ENCODE measurements at places on chromosomes 12 and 14. TPM values are rescaled to one million over a fixed set of nuclear protein-coding genes. Genes with fewer than 3 reads are reported as not detected.
A peak's percentile ranks its signal among the peaks of the same experiment; 100 is the strongest.

Gene DCAF5
- polyA plus RNA-seq: 22.5 TPM

Gene METTL25
- 4.1 TPM for polyA plus RNA-seq

DNA sequence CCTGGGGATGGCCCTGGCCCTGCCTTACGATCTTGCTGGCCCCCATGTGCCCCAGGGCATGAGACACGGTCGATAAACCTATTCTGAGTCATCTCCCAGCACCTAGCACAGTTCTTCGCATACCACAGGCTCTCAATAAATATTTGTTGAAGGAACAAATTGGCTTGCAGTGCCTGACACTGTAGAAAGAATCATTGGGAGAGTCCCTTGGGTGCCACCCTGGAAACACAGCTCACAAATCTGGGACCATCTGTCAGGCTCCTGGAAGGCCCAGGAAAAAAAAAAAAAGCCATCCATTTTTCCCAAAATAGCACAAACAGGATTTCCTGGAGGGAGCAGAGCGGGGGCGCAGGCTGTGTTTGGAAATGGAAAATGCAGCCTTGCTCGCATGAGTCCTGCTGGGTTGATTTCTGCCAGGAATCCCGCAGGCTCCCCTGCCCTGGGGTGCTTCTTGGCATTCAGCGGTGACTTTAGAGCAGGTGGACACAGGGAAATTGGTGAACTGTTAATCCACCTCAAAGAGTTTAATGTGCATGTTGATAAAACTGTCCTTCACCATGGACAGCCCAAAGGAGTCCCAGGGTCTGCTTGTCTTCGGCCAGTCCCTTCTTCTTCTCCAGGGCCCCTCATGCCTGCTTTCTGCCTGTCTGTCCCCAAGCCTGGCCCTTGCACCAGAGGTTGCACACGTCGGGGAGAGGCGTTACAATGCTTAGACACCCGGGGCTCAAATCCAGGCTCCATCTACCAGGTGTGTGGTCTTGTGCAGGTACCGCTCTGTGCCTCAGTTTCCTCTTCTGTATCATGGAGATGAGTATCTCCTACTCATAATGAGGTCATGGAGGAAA is 106.1 kb upstream of the RFLNA start:
- DNase-seq: no peak

DNA sequence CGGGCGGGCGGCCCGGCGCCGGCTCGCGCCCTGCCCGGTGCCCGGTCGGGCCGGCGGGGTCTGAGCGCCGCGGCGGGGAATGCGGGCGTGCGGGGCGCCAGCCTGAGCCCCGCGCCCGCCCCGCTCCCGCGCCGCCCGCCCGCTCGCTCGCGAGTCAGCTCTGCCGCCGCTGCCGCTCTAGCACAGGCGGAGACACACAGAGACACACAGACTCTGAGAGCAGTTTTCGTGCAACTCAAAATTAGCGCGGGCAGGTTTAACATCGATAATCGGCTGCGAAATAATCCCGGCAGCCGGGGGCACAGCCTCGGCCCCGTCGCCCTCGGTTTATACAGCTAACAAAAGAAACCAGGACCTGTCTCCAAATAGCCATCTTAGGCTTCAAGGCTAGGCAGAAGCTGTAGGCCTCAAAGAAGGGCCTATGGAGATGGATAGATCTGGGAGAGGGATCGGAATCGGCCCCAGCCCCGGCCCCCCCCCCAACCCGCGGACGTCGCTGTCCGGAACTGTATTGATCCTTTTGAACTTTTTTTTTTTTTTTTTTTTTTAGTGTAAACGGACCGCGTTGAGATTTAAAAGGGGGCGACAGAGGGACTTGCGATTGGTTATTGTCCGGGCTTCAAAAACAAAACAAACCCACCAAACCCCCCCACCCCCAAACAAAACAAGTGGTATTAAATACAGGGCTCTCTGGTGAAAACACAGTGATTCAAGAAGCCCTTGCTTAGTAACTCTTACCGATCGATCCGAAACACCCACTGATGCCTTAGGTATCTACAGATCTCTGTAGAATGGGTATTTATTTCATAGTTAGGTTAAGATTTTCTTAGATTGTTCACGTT is 1.1 kb downstream of the ARID2 start:
- DNase-seq: peak; percentile 62

DNA sequence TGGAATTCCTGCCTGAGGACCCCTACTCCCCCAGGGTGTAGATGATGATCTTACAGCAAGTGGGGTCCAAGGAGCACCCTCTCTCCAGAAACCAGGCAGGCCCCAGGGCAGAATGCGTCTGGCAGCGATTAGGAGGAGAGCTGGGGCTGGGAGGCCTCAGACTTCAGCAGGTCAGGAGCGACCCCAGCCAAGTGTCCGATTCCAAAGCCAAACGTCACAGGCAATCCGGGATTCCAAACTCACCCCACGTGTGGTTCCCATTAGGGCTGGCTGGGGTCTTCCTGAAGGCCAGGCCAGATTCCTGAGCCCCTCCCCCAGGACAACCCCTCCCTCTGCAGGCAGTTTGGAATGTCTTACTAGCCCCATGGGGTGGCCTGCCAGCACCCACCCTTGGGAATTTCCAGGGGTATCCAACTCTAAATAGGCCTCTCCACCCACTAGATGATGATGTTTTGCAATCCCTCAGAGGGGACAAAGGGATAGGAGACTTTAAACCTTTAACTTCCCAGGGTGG is 17.3 kb upstream of the FIGNL2 start:
- no peak for DNase-seq

DNA sequence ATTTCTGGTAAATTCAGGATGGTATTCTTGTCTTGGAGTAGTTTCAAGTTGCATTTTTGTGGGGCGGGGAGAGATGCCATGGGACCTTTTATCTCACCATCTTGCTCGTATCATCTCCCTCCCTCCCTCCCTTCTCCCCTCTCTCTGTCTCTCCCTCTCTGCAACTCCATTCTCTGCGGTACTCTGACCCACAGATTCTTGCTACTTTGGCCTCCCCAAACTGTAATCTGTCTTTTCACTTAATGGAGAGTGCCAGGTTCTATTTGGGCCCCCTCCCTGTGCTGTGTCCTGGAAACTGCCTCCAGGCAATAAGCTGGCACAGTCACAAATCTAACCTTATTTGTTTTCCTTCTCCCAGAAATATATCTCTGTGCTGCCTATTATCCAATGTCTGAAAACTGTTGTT is 175.2 kb downstream of the PAWR start:
- no peak for DNase-seq

DNA sequence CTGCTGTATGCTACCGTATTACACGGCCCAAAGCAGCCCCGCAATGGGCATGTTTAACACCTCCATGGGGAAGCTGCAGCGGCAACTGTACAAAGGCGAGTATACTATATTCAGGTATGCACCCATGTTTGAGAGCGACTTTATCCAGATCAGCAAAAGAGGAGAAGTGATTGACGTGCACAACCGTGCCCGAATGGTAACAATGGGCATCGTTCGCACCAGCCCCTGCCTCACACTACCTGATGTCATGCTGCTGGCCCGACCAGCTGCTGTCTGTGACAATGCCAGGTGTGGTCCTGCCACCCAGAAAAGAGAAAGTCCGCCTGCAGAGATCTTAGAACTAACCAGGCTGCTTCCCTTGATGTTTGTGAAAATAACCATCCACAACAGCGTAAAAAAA is 630 bp downstream of the GARIN6 start:
- no peak for DNase-seq

DNA sequence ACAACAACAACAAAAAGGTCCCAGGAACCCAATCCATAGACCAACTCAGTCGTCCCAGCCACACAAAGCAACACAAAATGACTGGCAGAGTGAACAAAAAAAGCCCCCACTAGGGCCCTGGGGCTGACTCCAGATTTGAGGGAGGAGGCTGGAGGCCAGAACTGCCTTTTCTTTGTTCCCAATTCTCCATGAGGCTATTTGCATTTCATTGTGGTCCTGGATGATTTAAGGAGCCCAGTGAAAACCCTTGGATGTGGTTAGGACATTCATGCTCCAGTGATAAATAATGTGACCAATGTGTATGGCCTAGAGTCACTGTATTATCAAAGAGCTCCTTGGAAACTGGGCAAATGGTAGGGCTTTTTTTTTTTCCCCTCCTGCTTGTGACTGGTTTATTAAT is 192.9 kb downstream of the NUAK1 start:
- DNase-seq: no peak

- no peak for DNase-seq
These were observed 397.2 kb downstream of the AEBP2 start for GRCh38 chr12:19836456-19836855.

DNA sequence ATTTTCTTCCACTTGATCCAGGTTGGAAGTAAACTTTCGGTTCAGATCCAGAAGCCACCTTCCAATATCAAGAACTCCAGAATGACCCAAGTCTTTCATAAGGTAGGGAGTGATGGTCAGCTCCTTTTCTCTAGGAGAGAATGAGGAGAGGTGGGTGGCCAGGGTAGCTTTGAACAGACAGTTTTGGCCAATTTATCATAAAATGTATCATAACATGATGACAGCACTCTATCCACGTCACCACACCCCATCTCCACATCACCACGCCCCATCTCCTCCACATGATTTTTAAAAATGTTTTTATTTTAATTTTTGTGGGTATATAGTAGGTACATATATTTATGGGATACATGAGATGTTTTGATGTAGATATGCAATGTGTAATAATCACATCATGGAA is 26.9 kb downstream of the DYRK4 start:
- DNase-seq: no peak

DNA sequence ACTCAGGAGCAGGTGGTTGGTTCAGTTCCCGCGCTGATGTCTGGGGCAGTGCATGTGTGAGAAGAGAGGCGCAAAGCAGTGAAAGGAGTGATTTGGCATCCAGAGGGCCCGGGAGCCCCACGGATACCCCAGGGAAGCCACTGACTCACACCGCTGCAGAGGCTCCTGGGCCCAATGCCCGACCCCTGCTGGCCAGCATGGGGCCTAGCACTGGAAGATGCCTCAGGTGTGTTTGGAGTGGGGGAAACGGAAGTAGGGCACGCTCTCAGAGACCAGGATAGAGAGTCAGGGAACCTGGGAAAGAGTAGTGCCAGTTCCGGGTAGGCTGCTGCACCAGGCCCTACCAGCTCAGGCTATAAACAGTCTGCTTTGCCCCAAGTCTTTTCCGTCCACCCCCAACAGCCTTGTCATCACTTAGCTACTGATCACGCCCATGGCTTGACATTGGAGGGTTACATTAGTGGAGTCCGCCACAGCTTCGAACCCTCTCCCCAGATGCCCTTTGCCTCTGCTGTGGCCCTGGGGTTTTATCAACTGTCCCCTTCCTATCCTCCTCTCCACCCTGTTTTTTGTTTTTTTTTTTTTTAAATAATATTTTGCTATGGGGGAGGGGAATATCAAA is 9.5 kb upstream of the CSAD start:
- peak; percentile 85 for DNase-seq

DNA sequence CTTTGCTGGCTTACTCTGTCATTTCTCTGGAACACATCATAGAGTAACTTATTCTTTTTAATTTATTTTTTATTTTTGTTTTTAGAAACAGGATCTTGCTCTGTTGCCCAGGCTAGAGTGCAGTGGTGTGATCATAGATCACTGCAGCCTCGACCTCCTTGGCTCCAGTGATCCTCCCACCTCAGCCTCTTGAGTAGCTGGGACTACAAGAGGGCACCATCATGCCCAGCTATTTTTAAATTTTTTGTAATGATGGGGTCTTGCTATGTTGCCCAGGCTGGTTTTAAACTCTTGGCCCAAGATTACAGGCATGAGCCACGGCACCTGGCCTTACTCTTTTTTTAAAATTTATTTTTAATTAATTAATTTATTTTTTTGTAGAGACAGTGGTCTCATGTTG is 32.2 kb upstream of the RD3L start:
- DNase-seq: no peak

DNA sequence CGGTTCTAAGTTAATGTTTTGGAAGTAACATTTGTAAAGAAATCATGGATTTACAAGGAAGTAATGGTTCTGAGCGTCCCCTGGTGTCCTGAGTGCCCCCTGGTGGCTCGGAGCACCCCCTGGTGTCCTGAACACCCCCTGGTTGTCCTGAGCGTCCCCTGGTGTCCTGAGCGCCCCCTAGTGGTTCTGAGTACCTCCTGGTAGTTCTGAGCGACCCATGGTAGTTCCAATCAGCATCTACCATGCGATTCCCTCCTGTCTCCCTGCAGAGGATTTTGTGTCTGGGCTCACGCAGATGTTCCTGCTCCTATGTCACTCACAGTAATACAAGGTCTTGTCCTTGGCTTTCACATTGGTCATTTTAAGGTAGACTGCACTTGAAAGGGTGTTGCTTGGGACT is 1352.9 kb downstream of the TMEM121 start:
- no peak for DNase-seq

GRCh38 chr14:48693793-48694192 is 892.4 kb downstream of the RPS29 start:
- no peak for DNase-seq

- no peak for DNase-seq
These were observed 108.2 kb upstream of the MED13L start for GRCh38 chr12:116385486-116386217.

Measured in right cardiac atrium (tissue), 5 donors.